ENCODE measurements at places on chromosomes 11 and 22.

DNA sequence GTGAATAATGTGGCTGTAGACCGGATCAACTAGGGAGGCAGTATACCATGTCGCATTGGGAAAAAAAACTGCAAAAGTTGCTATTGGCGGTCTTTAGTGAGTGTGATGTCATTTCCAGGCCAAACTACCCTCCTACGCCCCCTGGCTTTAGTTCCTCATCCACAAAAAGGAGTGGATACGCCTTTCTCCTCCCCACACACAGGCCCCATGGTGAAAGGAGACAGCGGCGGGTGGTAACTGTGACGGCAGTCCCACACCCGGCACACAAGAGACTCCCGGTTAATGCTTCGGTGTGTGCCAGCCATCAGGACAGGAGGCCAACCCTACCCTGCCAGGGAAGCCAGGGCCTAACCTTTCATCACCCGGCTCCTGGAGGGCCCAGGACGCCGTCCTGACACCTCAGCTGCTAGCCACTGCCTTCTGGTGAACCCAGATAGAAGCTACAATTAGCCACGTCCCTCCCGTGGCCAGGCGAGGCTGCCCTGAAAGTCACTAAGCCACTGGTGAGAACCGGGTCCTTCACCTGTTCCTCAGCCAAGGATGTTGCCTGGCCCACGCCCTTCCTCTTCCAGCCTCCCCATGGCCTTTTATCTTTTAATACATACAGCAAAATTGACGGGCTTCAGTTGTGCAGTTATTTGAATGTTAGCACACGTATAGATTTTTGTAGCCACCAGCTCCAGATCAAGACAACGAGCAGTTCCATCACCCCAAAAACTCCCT, 10.8 kb downstream of the TP53I11 start:
- no peak for DNase-seq

DNA sequence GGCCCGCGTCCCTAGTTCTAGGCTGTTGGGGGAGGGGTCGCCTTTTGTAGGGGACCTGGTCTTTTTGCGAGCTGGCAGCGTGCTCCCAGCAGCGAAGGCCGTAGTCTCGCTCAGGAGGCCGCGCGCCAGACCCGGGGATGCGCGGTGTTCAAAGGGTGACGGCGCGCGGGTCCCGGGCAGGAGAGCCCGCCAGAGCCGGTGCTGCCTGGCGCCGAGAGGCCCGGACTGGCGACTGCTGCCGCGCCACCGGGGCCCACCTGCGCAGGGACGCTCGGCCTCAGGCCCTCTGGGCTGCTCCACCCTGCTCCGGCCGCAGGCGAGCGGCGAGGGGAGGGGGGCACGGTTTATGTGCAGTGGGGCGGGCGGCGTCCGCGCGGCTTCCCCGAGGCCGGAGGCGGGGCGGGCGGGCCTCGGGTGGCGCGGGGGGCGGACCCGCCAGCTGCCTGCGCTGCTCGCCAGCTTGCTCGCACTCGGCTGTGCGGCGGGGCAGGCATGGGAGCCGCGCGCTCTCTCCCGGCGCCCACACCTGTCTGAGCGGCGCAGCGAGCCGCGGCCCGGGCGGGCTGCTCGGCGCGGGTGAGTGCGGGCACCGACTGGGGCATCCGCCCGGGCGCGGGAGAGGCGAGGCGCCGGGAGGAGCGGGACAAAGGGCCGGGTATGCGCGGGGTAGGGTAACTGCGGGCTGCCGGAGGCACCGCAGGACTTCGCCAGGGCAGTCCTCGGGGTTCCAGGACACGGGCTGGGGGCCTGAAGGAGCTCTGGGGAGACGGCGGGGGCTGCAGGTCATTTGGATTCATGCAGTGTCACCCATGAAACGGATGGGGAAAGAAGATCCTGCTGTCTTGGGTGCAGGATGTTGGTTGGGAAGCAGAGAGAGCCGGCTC, at the start of gene PRSS23:
Gene PRSS23, plus strand, starts transcription at position 467 of the 884 bp plus-strand sequence. CDS start 7,102 bp downstream, outside the sequence.
- peak; percentile 20 for DNase-seq

DNA sequence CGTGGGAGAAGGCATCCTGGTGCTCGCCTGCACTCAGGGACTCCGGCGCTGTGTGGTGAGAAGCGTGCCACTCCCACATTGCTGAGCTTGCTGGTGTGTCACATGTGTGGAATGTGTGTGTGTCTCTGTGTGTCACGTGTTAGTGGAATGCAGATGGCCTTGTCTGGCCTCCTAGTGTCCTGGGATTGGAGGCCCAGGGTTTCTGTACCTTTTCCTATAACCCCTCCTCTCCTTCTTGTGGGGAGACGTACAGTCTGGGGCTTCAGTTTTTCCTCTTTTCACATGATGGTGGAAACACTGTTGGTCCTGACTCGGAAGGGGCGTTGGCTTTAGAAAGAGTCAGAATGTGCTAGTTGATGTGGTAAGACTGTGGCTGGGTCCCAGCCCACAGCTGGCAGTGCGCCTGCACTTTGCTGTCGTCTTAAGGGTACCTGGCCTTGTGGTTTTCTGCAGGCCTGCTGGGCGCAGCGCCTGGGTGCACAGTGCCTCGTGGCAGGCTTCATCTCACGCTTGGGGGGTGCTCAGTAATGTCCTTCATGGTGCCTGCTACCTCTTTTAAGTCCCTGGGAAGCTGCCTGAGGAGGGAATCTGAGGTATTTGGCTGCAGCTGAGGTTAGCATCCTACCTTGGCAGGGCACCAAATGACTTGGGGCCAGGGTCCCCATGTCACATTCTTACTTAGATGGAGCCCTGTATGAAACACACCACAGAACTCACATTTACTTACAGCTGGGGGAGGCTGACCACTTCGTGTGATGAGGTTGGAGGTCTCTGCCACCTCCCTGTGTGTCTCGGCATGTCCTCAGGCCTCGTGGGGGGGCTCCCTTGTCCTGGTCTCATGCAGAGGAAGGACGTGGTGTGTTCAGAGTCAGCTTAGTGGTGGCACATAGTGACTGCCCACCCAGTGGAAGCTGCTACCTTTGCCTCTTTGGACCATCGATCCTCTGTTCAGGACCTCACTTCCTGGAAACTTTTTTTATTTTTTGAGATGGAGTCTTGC, 61.9 kb downstream of the MED15 start:
- DNase-seq = peak; percentile 73

GRCh38 chr11:77092382-77092781, 10.3 kb upstream of the OMP start:
- DNase-seq = no peak

DNA sequence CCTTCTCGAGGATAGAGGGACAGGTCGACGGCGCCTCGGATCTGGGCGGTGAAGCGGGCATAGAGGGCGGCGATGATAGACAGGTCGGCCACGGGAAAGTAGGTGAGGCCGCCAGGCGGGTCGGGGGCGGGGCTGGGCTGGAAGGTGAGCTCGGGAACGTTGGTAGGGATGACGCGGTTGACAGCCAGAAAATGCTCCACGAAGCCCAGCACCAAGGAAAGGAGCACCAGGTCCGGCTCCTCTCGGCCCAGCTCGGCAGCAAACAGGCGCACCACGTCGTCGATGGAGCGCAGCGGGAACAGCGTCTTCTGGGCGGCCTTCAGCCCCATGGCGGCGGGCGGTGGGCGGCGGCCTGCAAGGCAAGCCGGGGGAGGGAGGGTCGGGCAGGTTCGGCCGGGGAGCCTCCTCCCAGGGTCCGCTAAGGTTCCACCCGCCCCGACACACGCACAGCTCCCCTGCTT, 540 bp downstream of the MEN1 start:
- DNase-seq = no peak

DNA sequence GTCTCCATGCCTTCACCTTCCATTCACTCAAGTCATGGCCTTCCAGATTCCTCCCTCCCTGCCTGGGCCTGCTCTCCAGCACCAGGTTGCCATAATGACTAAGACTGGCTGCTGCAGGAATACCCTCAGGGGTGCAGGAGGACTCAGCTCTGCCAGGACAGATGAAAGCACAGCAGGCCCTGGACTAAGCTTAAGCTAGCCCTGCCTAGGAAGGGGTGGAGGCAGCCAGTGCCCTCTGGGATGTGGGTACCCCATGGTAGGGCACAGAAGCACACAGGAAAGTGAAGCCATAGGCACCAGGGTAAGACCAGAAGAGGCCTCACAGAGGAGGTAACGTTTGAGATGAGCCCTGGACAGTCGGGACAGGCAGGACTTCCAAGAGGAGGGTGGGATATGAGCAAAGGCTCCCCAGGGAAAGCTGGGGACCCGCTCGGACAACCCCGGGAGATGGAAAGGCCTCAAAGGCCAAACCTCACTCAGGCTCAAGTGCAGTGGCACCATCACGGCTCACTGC, 3.0 kb upstream of the RIN1 start:
- DNase-seq = no peak

- peak; percentile 21 for DNase-seq
Observed at GRCh38 chr22:24189249-24190158, 8.2 kb downstream of the SUSD2 start.

- no peak for DNase-seq
Observed at GRCh38 chr11:102204174-102204573, 93.9 kb downstream of the YAP1 start.

DNA sequence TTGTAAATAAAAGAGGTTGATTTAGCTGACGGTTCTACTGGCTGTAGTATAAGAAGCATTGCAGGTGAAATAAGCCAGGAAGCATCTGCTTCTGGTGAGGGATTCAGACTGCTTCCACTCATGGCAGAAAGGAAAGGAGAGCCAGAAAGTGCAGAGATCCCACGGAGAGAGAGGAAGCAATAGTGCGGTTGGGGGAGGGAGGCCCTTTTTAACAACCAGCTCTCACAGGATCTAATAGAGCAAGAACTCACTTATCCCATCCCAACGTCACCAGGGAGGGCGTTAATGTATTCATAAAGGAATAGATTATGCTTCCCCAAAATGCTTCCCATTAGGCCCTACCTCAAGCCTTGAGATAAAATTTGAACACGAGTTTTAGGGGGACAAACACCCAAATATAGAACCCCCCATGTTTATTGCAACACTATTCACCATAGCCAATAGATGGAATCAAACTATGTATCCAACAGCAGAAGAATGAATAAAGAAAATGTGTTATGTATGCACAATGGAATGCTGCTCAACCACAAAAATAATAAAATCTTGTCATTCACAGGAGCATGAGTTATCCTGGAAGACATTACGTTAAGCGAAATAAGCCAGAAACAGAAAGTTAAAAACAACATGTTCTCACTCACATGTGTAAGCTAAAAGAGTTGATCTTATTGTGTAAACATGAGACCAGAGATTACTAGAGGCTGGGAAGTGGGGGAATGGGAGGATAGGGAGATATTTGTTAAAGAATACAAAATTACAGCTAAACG, 908.3 kb upstream of the ANO3 start:
- no peak for DNase-seq

DNA sequence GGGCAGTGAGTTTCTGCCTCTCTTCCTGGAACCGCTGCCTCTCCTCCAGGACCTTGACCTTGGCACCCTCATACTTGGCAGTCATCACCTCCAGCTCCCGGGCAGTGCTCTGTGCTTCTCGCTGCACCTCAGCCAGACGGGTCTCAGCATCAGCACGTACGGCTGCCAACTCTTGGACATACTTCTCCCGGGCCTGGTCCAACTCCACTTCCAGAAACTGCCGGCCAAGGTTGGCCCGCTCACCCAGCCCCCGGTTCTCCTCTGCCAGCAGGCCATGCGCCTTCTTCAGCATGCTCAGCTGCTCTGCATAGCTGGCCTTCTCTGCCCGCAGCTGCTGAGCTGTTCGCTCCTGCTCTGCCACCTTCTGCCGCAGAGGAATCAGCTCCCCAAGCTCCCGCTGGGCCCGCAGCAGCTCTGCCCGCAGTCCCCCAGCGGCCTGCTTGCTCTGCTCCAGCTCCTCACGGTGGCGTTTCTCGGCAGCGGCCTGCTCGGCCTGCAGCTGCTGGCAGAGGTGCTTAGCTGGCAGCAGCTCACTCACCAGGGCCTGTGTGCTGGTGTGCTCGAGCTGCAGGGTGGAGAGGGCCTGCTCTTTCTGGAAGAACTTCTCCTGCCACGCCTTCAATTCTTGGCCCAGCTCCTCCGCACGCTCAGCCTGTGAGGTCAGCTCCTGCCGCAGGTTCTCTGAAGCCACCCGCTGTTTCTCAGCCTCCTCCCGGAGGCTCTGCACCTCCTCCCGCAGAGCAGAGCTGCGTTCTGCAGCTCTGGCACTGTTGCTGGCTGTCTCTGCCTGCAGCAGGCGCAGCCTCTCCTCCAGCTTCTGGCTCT, 14.4 kb downstream of the IL18BP start:
- DNase-seq = no peak

DNA sequence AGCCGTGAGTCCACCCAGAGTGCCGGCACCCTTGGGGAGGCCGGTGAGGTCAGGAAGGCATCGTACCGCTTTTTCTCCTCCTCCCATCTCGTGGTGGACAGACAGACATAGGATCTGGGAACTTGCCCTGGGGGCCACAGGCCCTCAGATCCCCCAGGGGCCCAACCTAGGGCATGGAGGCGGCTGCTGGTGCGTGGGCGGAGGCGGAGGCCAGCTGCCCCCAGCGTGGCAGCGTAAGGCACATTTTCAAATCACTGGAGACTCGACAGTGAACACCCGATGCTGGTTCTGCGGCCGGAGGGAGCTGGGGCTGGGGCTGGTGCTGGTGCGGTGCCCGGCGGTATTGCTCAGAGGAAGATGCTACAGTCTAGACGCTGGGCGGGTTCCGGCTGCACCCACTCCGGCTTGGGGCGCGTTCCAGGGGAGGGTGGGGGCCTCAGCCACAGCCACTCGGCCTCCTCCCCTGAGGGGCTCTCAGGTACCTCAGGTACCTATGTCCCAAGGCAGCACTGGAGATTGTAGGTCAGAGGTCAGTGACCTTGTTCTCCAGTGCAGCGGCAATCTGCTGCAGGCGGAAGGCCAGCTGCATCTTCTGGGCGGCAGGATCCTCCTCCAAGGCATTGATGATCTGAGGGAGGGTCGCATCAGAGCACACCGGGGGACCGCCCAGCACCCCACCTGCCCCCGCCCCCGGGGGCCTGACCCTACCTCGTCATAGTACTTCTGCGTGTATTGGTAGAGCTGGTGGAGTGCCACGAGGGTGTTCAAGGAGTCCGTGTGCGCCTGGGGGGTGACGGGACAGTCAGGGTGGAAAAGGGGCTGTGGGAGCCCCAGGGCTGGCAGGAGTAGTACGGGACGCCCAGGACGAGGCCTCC, 5.2 kb upstream of the MAPK11 start:
- DNase-seq = no peak

GRCh38 chr22:45582236-45582954, 79.7 kb downstream of the FBLN1 start:
- DNase-seq = no peak

- no peak for DNase-seq
Observed at GRCh38 chr11:4890279-4890678, 8.6 kb downstream of the OR51T1 start.

GRCh38 chr22:46379066-46379930, 43.8 kb downstream of the TRMU start:
- DNase-seq = no peak

GRCh38 chr11:12786891-12787290, 112.7 kb downstream of the TEAD1 start:
- DNase-seq = no peak

DNA sequence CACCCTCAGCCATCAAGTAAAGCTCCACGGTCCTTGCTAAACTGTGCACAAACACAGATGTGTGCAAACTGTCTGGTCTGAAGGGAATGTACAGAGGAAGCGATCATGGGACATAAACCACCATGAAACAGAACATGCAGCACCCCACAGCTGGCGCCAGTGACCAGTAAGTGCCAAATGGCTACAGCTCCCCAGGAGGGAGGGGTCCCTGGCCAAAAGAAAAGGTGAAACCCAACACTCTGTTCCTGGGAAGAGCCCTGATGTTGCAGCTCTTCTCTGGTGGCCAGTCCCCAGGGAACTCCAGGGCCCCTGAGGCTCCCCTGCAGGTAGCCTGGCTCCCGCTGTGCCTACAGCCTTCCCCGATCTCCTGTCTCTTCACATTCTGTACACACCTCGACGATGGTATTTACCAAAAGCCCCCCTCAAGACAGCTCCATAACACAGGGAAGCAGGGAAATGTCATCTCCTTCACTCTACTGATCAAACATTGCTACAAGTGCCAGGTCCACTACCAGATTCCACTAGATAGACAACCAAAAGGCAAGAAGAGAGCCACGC, 2.9 kb downstream of the DGCR6L start:
- DNase-seq = no peak
